ENCODE measurements at places on chromosomes 1 and 21.

- no peak for DNase-seq
These were observed 1494.8 kb downstream of the KCNT2 start for GRCh38 chr1:195113471-195113870.

DNA sequence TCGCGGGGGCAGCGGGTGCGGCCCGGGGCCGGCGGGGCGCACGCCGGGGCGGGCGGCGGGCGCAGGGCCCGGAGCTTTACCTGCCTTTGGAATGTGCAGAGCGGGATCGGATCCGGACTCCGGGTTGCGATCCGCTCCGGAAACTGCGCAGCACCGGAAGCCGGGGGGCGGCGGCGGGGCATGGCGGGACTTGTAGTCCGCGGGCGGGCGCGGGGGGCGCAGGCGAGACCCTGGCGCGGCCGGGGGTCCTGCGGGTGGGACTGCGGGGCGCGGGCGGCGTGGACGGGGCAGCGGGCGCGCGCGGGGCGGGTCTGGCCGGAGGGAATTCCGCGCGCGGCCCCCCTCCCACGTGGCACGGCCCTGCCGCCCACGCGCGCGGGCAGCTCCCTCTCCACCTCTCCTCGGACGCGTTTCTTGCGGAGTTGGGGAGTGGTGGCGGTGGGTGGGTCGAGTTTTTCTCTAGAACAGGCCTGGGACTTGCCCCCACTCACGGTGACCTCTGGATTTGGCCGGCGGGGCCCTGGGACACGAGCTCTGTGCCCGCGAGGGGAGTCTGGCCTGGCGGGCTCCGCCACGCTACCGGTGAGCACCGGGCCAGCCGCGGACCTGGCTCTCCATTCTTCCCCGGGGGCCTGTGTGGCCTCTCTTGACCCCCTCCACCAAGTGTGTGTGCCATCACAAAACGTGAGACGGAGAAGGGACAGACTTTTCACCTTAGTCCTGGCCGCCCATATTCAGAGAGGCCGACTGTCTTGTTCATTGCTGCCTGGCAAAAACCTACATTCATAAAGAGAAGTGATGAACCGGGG, at the start of gene PRDM15:
PRDM15 (minus strand) TSS at position 155 of the 809 bp plus-strand sequence. CDS start 18,981 bp downstream, outside the sequence.
- DNase-seq = peak; percentile 80

GRCh38 chr1:155946633-155947219, 5.3 kb downstream of the RXFP4 start:
- DNase-seq = no peak

DNA sequence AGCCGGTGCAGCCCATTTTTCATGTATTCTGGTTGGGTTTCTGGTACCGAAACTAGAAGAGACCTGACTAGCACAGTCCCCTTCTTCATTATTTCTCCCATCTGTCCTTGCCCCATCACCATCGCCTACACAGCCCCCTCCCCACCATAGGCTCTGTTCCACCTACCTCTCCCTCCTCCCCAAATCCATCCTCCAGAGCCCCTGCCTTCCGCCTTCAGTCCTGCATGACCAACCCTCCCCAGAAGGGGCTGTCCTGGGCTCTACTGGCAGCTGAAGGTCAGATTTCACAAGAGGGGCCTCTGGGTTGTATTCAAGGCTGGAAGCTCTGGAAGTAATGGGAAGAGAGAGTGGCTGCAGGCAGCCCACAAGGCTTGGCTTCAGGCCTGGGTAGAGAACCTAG, 55.2 kb downstream of the SDC3 start:
- DNase-seq = no peak

GRCh38 chr1:60274422-60275290, 201.1 kb upstream of the C1orf87 start:
- DNase-seq = no peak

DNA sequence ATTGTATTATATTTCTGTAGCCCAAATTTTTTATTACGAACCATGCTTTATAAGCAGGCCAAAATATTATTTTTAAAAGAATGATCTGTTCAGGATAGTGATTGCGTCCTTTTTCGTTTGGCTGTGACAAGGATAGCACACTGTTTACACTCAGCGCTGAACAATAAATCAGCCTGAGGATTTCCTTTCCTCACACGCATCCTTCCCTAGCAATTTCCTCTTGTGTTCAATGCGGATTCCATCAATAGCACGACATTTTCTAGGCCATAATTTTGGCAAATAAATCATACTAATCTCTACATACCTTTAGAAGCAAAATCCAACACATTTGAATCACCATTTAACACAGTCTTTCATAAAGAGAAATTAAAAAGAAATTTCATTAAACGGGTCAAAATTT, 1.6 kb upstream of the VAV3 start:
- DNase-seq = no peak

GRCh38 chr1:63693944-63694571, 79.8 kb upstream of the ROR1 start:
- DNase-seq = no peak

DNA sequence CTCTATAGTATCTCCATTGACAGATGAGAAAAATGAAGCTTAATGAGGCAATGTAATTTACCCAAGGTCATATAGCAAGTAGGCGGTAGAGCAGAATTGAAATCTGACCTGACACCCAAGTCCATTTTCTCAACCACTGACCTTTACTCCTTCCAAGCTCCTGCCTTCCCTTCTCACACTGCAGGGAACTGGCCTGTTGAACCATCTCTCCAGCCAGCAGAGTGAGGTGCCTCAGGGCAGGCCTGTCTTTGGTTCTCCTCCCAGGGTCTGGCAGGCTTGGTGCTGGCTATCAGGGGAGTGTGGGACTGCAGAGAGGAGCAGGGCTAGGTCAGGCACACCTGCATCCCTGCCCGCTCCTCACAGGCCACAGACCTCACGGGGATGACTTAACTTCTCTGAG, 126.8 kb downstream of the BEND5 start:
- DNase-seq = no peak

GRCh38 chr1:165698761-165699052, 345 bp upstream of the ALDH9A1 start:
- DNase-seq = no peak

DNA sequence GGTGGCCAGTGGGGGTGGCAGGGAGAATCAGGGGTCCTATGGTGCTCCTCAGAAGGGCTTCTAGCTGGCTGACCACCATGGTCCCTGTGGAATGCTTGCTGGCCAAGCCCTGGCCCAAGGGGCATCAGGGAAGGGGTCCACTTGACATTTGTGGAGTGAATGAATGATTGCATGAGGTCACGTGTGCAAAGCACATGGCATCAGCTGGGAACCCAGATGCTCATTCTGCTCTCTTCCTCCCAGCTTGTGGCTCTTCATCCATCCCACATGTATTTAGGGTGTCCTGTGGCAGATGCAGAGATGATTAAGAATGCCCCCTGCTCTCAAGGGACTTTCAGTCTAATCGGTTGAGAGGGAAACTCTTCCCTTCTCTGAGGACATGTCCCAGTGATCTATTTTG, 27.1 kb upstream of the PADI4 start:
- DNase-seq = no peak

- no peak for DNase-seq
These were observed 30.1 kb upstream of the PLEKHG5 start for GRCh38 chr1:6521536-6521935.

- DNase-seq = no peak
These were observed 56.0 kb downstream of the CD247 start for GRCh38 chr1:167462341-167462740.

- no peak for DNase-seq
These were observed 96.2 kb downstream of the BEND5 start for GRCh38 chr1:48680411-48681035.

DNA sequence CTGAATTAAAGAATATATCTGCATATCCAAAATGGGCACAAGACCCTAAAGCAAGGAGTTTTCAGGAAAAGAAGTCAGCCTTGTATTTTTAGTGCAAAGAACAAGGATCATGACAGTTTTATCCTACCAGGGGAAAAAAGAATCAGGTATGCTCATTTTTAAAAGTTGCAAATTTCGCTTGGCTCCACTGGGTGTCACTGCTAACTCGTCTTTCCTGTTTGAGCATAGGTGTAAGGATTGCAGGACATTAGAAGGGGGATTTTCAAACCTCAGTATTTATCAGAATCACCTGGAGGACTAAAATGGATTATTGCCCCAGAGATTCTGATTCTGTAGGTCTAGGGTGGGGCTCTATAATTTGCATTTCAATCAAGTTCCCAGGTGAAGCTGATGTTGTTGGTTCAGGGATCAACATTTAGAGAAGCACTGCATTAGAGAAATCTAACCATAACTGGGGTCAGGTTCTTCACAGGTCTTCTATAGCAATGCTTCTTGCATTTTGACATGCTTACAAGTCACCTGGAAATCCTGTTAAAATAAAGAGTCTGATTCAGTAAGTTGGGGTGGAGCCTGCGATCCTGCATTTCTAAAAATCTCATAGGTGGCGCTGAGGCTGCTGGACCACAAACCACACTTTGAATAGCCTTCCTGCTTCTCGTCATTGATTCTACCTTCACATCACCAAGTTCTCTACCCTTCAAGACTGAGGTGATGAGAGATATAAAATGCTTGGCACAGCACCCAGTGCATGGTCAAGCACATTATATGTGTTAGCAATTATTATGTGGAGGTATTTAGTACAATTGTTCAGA, 39.6 kb downstream of the NUF2 start:
- DNase-seq = no peak

DNA sequence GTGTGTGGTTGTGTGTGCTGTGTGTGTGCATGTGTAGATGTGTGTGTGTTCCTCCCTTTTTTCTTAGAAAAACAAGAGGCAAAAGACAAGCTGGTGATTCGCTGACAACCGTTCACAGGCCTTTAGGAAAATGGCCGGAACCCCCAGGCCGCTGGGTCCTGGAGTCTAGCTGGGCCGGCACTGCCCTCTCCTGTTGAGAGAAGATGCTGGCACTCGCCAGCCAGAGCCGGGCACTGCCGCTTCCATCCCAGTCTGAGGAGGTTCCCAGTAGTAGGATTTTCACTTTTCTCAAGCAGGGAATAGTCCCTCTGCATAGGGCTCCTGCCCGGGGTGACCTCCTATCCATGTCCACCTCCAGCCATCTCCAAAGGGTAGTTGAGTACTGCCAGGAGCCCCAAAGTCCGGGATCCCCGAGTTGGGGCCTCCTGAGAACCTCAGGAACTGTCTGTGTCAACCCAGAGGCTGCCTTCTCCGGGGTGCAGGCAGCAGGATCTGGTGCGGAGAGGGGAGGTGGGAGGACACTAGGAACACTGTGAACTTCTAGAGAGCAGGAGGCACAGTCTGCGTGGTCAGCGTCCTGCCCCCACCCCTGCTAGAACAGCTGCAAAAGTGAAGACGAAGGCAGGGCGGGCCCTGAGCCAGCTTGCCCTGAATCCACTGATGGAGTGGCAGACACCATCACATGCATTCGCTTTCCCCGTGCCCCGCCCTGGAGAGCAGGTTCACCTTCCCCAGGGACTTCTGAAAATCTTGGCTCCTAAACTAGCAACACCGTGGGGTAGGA, 44.1 kb upstream of the ARHGEF16 start:
- DNase-seq = no peak

Measured in D721Med (cell line).